Stimulated activated CD8-positive, alpha-beta memory T cell treated with anti-CD3 and anti-CD28 coated beads, Interleukin-7, amount 100 ng/mL, for 1 hour (primary cell): ENCODE measurements at places on chromosomes 11 and 22.

DNA sequence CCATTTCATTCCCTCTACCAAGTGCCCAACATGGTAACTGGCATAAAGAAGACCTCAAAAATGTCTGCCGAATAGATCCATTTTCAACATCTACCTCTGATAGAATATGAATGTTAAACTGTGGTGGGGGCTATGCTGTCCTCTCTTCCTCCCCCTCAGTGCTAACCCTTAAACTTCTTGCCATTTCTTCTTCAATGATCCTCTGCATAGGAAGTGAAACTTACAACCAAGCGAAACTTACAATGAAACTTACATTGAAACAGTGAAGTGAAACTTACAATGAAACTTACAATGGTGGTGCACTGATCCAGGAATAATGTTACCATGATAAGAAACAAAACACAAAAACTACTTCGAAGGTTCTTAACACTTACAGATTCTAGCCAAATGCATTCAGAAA is 4.7 kb downstream of the RTCB start:
- no peak for DNase-seq

DNA sequence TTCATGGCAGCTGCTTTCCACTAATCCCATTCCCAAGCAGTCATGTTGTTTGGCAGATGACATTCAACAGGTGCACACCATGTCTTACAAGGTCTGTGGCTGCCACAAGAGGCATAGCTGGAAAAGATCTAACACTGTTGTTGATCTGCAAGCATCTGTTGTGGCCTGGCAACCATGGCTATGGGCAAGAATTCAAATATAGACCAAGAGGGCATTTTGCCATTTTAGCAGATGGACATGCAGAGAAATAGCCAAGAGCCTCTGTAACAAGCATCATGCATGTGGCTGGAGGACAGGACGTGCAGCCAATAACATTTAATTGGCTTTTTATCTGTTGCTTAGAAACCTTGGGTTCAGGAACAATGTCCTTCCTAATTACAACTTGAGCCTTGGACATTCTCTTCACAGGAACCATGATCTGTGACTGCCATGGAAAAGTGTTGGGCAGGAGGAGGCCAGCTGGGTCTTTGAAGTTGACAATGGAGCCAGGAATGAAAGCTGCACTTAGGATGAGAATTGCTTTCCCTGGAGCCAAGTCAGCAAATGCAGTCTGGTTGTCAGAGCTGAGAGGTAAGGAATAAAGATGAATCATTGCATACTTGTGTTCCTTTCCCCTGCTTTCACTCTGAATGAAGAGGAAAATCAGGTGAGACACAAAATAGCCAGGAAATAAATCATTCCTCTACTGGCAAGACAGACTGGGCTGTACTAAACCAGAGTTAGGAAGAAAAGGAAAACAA is 113.6 kb upstream of the ANO5 start:
- no peak for DNase-seq

DNA sequence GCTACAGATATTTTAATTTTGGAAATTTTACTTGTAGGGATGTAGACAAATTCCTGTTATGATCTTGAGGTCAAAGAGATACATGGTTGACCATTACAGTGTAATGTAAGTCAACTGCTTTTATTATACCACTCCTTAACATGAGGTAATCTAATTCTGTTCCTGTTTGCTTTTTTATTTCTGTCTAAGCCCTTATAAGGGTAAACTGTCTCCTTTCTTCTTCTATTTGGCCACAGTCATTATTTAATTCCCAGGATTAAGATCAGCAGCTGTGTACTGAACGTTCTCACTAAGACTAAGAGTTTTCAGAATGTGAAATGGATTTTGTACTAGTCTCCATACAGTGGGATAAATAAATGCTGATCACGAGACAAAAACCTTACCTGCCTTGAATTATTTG is 32.8 kb downstream of the C2CD3 start:
- DNase-seq: no peak

DNA sequence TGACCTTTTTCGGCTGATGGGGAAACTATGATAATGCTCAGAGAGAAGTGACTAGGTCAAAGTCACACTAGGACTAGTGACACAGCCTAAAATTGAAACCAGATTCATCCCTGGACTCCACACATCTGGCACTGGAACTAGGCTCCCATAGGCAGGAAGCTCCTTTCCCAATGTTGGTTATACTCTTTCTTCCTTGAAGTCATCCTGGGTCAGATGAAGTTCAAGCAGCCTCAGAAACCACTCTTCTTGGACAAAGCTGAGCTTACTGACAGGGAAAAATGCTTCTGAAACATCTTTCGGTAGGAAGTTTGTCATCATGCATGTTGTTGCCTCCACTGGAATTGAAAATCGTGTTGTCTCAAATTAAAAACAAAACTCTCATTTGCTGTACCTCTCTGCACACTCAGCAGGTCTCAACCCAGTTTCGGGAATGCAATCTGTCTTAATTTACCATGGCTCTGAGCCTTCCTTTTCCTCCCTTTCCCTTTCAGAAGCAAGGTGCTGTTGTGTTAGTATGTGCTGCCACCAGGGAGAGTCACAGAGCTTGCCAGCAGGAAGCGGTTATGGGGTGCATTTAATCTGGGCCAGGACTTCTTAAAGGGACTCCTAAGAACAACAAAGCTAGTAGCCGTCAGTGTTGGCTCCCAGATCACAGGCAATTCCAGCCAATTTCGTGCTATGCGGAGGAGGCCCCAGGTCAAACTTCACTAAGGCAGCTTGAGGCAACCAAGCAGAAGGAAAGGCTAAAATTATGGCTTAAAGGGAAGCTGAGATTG is 384.8 kb downstream of the TENM4 start:
- no peak for DNase-seq

GRCh38 chr11:115325523-115325922 is 178.7 kb downstream of the CADM1 start:
- DNase-seq: no peak

DNA sequence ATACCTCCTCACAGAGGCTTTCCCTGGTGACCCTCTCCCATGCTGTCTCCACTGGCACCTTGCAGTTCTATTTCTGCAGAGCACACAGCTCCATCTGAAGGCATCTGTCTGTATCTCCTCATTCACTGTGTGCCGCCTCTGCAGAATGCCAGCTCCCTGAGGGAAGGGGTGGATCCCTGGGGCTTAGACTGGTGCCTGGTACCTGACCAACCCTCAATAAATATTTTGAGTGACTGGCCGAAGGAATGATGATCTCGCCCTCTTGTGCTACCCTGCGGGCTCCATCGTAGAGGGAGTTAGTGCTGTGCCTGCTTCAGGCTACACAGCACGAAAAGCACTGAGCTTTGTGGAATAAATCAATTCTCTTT is 1.6 kb downstream of the CBX7 start:
- no peak for DNase-seq

GRCh38 chr11:11580841-11581411 is 40.9 kb downstream of the GALNT18 start:
- DNase-seq: no peak

GRCh38 chr22:49774499-49775151 is 53.0 kb downstream of the BRD1 start:
- DNase-seq: no peak

DNA sequence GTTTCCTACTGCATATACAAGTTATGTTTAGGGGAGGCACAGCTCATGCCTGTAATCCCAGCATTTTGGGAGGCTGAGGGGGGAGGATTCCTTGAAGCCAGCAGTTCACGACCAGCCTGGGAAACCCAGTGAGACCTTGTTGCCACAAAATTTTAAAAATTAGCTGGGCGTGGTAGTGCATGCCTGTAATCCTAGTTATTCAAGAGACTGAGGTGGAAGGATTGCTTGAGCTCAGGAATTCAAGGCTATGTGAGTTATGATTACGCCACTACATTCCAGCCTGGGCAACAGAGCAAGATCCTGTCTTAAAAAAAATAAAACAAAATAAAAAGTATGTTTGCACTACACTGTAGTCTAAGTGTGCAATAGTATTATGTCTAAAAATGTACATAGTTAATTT is 108.8 kb upstream of the TEAD1 start:
- DNase-seq: no peak

DNA sequence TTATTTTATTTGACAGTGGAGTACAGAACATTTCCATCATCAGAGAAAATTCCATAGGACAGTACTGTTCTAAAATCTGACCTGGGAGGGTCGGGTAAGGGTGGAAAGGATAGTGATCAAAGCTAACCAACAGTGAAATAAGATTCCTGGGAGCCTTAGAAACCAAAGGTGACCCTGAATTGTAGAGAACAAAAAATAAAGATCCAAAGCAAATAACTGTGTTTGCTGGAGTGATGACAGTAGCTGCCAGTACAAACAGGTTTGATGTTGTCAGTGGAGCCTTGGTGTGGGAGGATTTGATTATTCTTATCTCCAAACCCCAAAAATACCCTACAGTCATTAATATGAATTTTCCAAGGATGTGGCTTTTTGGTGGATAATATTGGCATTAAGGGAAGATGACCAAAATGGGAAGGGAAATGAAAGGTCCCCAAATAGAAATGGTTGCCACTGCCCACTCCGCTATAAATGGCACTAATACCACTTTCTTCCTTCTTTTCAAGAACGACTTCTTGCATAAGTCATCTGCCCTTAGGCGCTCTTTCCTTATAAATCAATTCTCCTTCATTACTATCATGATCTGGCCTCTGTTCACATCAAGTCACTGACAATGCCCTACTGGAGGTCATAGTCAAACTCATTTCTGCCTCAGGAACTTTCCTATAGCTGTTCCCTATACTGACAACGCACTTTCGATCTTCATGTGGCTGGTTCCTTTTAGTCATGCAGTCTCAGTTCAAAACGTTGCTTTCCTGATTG is 44.4 kb downstream of the EHF start:
- DNase-seq: no peak

- no peak for DNase-seq
Observed at GRCh38 chr22:29098296-29098695, 25.5 kb downstream of the KREMEN1 start.

DNA sequence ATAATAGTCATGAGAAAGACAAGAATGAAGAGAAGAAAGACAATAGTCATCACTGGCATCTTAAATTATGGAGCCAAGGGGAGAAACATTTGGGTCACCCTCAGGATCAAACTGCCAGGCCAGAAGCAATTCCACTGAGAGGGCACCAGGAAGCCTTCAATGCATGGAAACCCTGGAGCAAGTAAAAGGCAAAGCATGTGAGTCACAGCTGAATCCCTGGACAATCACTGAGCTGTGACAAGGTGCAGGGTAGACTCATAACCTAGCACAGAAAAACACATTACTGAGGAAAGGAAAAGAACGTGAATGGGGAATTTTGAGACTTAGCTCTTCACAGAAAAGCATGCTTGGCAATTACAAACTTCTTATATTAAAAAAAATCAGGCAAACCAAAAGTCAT is 1.6 kb downstream of the KCNJ1 start:
- DNase-seq: no peak

DNA sequence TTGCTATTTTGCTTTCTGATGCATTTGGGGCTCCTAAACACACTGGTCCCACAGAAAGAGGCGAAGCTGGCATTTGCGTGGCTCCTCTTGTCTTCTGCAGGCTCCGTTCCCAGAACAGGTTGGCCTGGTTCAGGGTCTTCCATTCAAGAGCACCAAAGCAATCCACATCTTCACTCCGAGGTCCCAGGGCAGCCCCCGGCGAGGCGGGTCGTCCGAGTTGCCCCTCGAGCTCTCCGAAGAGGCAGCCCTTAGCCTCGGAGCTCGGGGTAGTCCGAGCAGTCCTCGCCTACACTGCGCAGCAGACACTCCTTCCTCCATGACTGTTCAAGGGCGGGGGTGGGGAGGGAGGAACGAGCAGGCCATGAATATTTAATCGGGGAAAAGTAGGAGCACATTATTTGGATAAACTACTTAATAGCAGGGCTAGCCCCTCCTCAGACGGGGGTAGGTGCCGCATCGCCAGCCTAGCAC is 321.3 kb downstream of the BLID start:
- no peak for DNase-seq

DNA sequence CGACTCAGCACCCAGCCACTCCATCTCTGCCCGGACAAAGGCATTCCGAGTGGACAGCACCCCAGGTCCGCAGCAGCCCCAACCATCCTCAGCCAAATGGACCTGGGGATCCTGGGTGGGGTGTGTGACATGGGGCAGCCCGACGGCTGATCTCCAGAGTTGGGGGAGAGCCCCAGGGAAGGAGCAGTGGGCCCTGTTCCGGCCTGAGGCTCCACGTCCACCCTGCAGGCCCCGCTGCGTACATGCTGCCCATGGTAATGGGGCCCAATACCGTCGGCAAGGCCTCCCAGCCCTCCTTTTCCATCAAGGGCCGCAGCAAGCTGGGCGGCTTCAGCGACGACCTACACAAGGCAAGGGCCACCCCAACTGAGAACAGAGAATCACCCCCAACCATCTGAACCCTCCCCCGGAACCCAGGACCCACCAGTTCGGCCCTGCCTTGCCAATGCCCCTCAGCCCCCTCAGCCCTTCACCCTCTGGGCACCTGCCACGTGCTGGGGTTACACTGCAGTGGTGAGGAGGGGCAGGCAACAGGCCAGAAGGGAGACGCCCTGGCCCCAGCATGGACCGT is 5.4 kb downstream of the SCGB1C1 start:
- no peak for DNase-seq

DNA sequence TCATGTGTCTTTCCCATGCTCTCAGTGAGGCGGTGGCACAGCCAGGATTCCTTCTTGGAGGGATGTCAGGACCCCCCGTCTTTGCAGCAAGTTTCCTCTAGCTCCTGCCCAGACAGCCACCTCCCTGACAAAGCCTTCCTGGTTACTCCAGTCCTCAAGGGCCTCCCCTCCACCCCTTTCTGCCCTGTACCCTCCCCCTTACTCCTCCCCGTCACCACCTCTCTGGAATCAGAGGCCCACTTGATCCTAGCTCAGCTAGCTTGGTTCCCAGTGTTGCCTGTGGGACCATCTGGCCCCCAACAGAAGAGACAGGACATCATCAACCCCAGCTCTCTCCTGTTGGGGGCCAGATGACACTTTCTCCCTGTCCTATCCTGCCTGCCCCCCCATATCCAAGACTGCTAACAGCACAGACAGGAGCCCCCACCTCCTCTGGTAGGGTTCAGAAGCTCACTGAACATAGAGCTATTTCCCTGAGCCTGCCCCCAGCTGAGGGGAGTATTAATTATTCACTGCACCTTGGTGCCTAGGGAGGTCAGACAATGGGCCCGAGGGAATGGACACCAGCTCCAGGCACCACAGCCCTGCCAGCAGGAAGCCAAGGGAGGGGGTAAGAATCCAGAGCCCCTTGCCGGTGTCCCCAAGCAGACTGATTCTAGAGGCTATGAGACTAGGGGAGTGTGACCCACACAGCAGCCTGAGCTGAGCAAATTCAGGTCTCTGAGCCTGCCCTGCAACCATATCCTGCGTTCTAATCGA is 3.3 kb downstream of the GDPD5 start:
- DNase-seq: no peak

DNA sequence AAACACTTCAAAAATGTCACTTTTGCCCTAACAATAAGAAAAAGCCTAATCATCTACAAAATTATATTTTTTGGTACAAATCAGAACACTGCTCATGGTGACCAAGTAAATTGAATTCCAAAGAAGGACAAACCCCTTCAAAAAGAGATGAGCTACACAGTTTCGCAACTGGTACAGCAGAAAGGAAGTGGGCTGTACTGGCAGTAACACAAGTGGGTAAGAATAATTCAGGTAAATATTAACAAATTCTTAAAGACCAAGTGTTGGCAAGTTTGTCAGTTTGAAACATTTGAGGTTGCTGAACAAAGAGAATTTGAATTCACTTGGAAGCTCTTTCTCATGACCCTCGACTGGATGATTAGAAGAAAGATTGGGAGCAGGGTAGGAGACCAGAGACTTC is 35.5 kb downstream of the MSANTD4 start:
- DNase-seq: no peak

GRCh38 chr11:129251067-129251466 is 58.9 kb upstream of the ARHGAP32 start:
- no peak for DNase-seq
